NCI-H146 (cell line): ENCODE measurements at places on chromosomes 11 and 22.

GRCh38 chr22:42959576-42960509 is 55.1 kb downstream of the PACSIN2 start:
- DNase-seq = no peak

GRCh38 chr22:35437049-35437448 is 37.1 kb downstream of the MCM5 start:
- peak; percentile 7 for DNase-seq

- DNase-seq = no peak
Observed at GRCh38 chr11:113874581-113875233, 665 bp downstream of the USP28 start.

DNA sequence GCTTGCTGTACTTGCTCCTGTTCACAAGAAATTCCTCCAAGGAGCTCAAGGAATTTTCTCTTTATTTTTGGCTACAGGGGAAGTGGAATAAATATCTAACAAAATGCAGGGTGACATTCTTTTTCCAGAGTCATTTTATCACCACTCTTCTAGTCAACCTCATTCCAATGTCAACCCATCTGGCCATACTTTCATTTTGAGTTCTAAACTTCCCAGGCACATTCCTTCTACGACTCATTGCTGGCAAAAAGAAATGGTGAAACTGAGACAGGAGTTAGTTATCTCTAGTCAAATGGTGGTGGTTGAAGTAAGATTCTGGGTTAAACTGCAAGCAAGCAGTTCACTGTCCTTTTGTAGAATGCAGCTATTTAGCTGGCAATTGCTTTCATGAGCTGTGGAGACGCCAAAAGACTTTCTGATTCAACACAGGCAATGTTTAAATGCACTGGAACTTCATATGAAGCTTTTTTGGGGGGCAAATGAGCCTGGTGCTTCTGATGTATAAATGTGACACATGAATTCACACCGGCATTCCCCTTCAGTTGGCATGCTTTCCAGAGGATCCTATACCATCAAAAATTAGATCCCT is 304.6 kb downstream of the CADM1 start:
- no peak for DNase-seq

DNA sequence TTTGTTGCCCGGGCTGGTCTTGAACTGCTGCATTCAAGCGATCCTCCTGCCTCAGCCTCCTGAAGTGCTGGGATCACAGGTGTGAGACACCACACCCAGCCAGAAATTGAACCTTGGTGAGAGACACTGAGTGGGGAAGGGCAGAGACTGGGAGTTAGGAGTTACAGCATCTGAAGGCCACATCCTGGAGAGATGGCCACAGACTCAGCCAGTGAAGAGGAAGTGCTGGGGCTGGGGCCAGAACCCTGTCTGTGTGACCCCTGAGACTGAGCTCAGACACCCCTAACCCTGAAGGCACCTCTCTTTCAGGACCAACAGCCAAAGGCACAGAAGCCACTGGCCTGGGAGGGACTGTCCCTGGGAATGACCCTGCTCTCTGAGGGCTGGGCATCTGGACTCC is 33.8 kb downstream of the TXN2 start:
- no peak for DNase-seq

GRCh38 chr11:18773681-18774080 is 17.9 kb downstream of the PTPN5 start:
- DNase-seq = no peak

GRCh38 chr22:47798229-47798628 is 1035.8 kb downstream of the TBC1D22A start:
- DNase-seq = no peak

DNA sequence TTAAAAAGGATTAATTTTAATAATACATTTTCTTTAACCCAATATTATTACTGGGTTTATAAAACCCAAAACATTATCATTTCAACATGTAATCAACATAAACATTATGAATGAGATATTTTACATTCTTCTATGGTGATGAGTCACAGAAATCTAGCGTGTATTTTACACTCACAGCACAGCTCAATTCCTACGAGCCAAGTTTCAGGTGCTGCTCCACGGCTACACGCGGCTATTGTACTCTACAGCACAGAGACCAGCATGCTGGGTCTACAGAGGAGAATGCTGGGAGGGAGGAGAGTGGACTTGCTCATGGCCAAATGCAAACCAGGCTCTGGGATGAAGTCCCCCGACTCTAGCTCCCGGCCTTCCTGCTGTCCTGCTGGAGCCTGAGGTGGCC is 72.0 kb upstream of the LMO1 start:
- DNase-seq = no peak

- DNase-seq = no peak
Observed at GRCh38 chr11:64580412-64580811, 10.6 kb upstream of the SLC22A12 start.

DNA sequence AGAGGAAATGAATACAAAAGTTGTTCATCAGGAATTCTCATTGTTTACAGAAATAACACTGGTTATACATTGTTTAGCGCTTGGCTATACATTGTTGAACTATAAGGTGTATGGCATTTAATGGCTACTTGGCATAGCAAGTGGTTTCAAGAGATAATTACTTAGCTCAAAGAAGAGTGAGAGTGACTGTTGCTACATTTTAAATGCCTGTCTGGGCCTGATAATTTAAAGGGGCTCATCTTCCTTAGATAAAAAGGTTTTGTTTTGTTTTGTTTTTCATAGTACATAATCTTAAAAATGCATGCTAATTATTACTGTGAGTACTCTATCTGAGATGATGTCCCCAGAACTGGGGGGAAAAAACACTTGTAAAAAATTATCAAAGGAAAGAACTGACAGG is 1.5 kb upstream of the SMPD1 start:
- DNase-seq = no peak

DNA sequence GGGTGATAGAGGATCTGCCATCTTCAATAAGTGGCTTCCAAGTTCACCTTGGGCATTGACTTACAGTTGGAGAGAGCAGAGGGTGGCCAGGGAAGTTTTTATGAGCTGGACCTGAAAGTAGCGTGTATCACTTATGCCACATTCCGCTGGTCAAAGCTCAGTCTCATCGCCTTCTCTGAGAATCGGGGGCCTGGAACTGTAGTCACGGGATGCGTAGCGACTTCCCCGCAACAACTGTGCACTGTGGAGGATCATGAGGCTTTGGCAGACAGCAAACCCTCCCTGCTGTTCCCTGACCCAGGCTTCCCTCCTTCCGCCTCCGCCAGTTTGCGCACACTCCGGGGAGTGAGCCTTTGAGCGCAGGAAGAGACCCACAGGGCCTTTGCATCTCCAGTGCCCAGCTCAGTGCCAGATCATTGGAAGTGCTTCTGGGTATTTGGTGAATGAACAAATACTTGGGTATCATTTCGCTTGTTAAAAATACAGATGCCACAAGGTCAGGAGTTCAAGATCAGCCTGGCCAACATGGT is 95.5 kb downstream of the CEP164 start:
- no peak for DNase-seq

DNA sequence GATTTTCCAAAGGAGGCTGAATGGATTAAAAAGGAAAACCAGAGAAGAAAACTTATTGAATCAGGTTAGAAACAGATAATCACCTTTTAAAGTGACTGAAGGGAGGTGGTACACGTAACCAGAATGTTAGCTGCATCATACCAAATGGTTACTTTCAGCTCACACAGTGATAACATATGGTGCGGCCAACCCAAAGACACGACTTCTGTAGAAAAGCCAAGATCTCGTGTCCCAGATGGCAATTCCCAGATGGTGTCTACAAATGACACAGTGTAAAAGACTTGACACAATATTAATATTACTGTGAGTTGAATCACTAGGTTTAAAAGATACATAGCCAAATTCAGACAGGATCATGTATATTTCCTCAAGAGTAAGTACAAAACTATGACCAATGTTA is 5.2 kb downstream of the PPP2R1B start:
- DNase-seq = no peak

DNA sequence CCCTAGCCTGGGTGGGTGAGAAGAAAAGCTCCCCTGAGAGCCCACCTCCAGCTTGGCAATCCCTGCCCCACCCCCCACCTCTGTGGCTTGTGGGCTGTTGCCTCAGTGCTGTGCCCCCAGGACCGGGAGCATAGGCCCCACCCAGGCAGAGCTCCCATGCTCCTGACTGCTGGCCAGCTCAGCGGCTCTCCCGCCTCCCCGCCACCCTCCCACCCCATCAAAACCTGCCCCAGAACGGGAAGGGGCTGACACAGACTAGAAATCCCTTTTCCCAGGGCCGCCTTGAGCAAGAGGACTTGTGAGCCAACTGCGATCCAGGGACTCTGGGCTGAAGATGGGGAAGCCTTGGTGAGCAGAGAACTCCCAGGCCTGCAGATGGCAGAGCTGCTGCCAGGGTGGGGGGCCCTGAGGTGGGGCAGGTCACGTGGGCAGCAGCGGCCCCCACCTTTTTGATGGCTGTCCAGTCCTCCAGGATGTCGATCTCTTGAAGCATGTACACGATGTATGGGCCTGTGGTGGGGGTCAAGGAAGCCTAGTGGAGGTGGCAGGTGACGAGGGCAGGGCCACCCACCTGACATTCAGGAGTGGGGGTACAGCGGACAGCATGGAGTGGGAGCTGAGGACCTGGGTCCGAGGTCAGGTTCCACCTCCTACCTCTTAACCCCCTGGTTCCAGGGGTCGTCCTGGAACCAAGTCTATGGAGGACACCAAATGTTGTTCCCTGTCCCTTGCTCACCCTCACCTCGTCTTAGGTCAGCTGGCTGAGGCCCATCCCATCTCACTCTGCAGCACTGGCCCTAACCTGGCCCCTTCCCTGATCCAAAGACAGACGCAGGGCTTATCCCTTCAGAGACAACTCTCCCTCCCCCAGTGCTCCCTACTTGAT is 2.3 kb upstream of the RIN1 start:
- no peak for DNase-seq

- DNase-seq = peak; percentile 76
Observed at GRCh38 chr11:111765984-111766833, at the start of gene PPP2R1B. TSS of gene PPP2R1B (minus strand) at chr11:111766389. CDS start at chr11:111766361, 28 bp downstream.

GRCh38 chr11:101889767-101890166 is 25.0 kb upstream of the CEP126 start:
- no peak for DNase-seq

- no peak for DNase-seq
Observed at GRCh38 chr11:124052966-124053365, 11.8 kb upstream of the OR10G7 start.

- peak; percentile 6 for DNase-seq
Observed at GRCh38 chr11:118572981-118573550, 857 bp downstream of the ARCN1 start.

GRCh38 chr11:65572356-65573051 is at the start of gene FAM89B:
TSS of gene FAM89B (plus strand) at chr11:65572538. CDS start at chr11:65572670, 132 bp downstream.
- peak; percentile 83 for DNase-seq

DNA sequence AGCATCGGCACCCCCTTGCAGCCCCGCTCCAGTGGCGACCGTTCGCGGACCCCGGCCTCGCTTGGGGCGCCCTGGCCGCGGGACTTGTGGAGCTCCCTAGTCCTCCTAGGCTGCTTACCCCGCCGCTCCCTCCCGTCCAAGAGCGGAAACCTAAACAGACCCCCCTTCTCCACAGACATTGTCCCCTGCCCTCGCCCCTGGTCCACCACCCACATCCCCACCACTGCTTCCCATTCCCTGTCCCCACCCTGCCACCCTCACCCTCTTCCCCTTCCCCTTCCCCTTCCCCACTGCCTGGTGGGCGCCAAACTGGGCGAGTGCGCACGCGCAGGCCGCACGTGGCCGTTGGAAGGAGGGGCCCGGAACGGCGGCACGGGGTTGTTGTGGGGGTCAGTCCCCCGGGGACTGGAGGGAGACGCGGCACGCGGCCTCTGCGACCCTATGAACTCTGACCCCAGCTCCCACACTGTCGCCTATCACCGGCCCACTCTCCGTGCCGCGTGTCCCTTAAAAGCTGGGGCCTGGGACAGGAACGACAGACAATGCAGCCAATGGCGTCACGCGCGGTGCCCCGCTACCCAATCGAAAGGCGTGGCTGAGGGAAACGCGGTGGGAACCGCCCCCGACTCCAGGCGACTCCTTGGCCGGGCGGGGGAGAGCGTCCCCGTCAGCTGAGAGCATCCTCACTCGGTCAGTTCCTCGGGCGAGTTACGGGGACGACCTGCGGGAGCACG is at the start of gene SNX32:
Gene SNX32 (plus strand): TSS at position 667 of the 734 bp plus-strand sequence. CDS start 103 bp downstream, outside the sequence.
- peak; percentile 93 for DNase-seq

GRCh38 chr11:68148879-68149278 is 27.7 kb upstream of the CHKA start:
- no peak for DNase-seq

- no peak for DNase-seq
Observed at GRCh38 chr11:40130427-40130826, 1329.0 kb downstream of the LRRC4C start.
